Parietal lobe (tissue), 2 donors: ENCODE measurements at places on chromosomes 4 and X. TPM values are rescaled to one million over a fixed set of nuclear protein-coding genes. Genes with fewer than 3 reads are reported as not detected.

Gene TSPYL2
- total RNA-seq = 12.5 TPM

Gene CENPVL3
- total RNA-seq = 1.3 TPM

Gene WAS
- total RNA-seq = 0.63 TPM

Gene KIAA0232
- 64.8 TPM for total RNA-seq

Gene KIF4A
- total RNA-seq = 4.1 TPM

Gene MAGEA11
- not detected for total RNA-seq

Gene PGAM4
- total RNA-seq = not detected

Gene PDE6B
- total RNA-seq = 3.4 TPM

Gene CTAG2
- not detected for total RNA-seq

Gene BEND4
- total RNA-seq = 16.9 TPM

Gene HMX1
- 0.63 TPM for total RNA-seq

Gene EDA2R
- total RNA-seq = 1.3 TPM

Gene SERTM2
- not detected for total RNA-seq

Gene SOD3
- not detected for total RNA-seq

Gene PFKFB1
- total RNA-seq = 0.31 TPM

Gene TNMD
- not detected for total RNA-seq

Gene KLHL13
- 31.3 TPM for total RNA-seq

Gene GPR119
- not detected for total RNA-seq

Gene MAGEH1
- total RNA-seq = 79.5 TPM

Gene PCYT1B
- 26.3 TPM for total RNA-seq

Gene MEPE
- total RNA-seq = not detected

Gene VCX3A
- not detected for total RNA-seq

Gene SAGE1
- total RNA-seq = not detected

Gene MAGEB10
- total RNA-seq = not detected

Gene DDX53
- total RNA-seq = not detected

Gene ARMCX1
- 71.4 TPM for total RNA-seq

Gene IL15
- 0.94 TPM for total RNA-seq

Gene LIAS
- 19.7 TPM for total RNA-seq

Gene SPIN4
- 10.6 TPM for total RNA-seq

Gene FRMPD3
- total RNA-seq = 5.6 TPM

Gene STX18
- 32.2 TPM for total RNA-seq

Gene ANOS1
- 18.8 TPM for total RNA-seq

Gene ZNF157
- 5.0 TPM for total RNA-seq

Gene TLR10
- 0.63 TPM for total RNA-seq

Gene FAM90A26
- total RNA-seq = not detected

Gene UGT2B10
- total RNA-seq = not detected

Gene SLC30A9
- total RNA-seq = 110 TPM

Gene CXCL11
- total RNA-seq = not detected

Gene NAP1L5
- total RNA-seq = 30.0 TPM

Gene ACOX3
- 51.6 TPM for total RNA-seq

Gene TMSB15A
- total RNA-seq = 163 TPM

Gene MAP9
- total RNA-seq = 44.8 TPM

Gene SPANXB1
- not detected for total RNA-seq

Gene MCF2
- 10.3 TPM for total RNA-seq

Gene GABRQ
- total RNA-seq = 1.3 TPM

Gene RNF212
- 4.4 TPM for total RNA-seq

Gene CNKSR2
- total RNA-seq = 243 TPM

Gene AKAP4
- not detected for total RNA-seq

Gene SLC34A2
- 0.31 TPM for total RNA-seq

Gene ASMT
- not detected for total RNA-seq

Gene ODAPH
- not detected for total RNA-seq

Gene VEGFC
- total RNA-seq = 0.94 TPM

Gene SPANXN3
- not detected for total RNA-seq

Gene ETDB
- total RNA-seq = not detected

Gene RIPPLY1
- not detected for total RNA-seq

Gene CCKAR
- 0.31 TPM for total RNA-seq

Gene XPNPEP2
- total RNA-seq = not detected

Gene STPG2
- total RNA-seq = 4.1 TPM
